Heart right ventricle (tissue), 16 donors: ENCODE measurements at places on chromosomes 4 and X. TPM values are rescaled to one million over a fixed set of nuclear protein-coding genes. Genes with fewer than 3 reads are reported as not detected.

- no peaks in the 10 kb centered on the region for H3K27me3 ChIP-seq
- no peak overlapping the region for H3K27ac ChIP-seq
- H3K36me3 ChIP-seq = no peaks in the 10 kb centered on the region
- DNase-seq = no peak
- H3K4me3 ChIP-seq = no peak overlapping the region
These were observed 176.3 kb downstream of the OPHN1 start for GRCh38 chrX:68256990-68257389.

Gene AR
- total RNA-seq = 33.5 TPM

GRCh38 chrX:24463077-24463476 lies 2.0 kb upstream of the PDK3 start:
- no peaks in the 10 kb centered on the region for H3K4me1 ChIP-seq
- peaks cover 8% of the 10 kb centered on the region for H3K27me3 ChIP-seq
- no peaks in the 10 kb centered on the region for H3K36me3 ChIP-seq
- DNase-seq = no peak
- no peak overlapping the region for H3K27ac ChIP-seq

DNA sequence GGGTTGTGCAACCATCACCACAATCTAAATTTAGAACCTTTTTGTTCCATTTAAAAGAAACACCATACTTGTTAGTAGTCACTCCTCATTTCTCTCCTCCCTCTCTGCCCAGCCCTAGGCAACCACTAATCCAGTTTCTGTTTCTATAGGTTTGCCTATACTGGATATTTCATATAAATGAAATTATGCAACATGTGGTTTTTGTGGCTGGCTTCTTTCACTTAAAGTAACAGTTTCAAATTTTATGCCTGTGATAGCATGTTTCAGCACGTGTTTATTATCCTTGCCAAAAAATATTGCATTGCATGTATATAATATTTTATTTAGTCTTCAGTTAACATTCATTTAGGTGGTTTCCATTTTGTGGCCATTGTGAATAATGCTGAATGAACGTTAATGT lies 437.6 kb downstream of the IL1RAPL1 start:
- H3K27ac ChIP-seq = no peak overlapping the region
- DNase-seq = no peak
- no peak overlapping the region for H3K4me3 ChIP-seq
- no peaks in the 10 kb centered on the region for H3K36me3 ChIP-seq
- no peaks in the 10 kb centered on the region for H3K4me1 ChIP-seq
- no peaks in the 10 kb centered on the region for H3K27me3 ChIP-seq

DNA sequence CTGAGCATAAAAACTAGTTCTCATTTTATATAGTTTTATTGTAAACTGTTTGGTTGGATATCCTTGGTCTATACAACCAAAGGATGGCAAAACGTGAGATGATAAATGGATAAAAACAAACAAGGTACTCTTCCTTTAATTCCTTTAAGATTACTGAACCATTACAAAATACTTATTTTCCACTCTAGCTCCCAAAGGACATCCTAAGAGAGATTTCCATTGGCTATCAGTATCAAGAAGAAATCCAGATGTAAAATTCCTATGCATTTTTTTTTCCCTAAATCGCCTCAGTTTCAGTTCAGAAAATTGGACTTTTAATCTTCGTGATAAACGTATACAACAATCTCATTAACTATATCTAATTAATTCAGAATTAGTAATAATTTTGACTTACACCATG lies 2.3 kb downstream of the FBXL5 start:
- H3K4me1 ChIP-seq = peaks cover 87% of the 10 kb centered on the region
- peak overlapping the region; percentile 99 for H3K27ac ChIP-seq
- H3K4me3 ChIP-seq = peak overlapping the region; percentile 72
- DNase-seq = no peak

GRCh38 chr4:11537846-11538245 lies 109.2 kb upstream of the HS3ST1 start:
- H3K27me3 ChIP-seq = no peaks in the 10 kb centered on the region
- H3K27ac ChIP-seq = no peak overlapping the region
- H3K4me3 ChIP-seq = no peak overlapping the region
- H3K4me1 ChIP-seq = no peaks in the 10 kb centered on the region
- no peak for DNase-seq
- H3K36me3 ChIP-seq = no peaks in the 10 kb centered on the region

Gene UGT2B11
- total RNA-seq = not detected

DNA sequence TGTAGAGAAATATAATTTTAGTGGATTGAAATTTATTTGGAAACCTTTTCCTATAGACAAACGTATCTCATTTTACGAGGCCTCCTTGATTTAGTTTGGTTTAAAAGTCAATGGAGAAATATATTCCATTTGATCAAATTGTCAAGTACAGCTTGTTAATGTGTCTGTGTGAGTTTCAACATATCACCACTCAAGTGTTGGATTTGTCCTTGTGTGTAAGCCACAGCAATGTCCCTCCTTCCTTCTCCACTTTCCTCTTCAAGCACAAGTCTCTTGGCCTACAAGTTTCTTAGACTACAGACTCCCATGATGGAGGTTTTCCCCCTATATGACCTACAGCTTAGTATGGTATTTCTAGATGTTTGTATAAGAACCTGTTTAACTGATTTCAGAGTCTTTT lies 104.7 kb downstream of the SYNPO2 start:
- no peaks in the 10 kb centered on the region for H3K27me3 ChIP-seq
- no peak overlapping the region for H3K4me3 ChIP-seq
- peaks cover 42% of the 10 kb centered on the region for H3K4me1 ChIP-seq
- H3K27ac ChIP-seq = no peak overlapping the region
- H3K36me3 ChIP-seq = no peaks in the 10 kb centered on the region

Gene RNF150
- 106 TPM for total RNA-seq

Gene TCEANC
- 7.2 TPM for total RNA-seq

Gene TCEAL7
- total RNA-seq = 2.3 TPM

Gene MTNR1A
- total RNA-seq = not detected

DNA sequence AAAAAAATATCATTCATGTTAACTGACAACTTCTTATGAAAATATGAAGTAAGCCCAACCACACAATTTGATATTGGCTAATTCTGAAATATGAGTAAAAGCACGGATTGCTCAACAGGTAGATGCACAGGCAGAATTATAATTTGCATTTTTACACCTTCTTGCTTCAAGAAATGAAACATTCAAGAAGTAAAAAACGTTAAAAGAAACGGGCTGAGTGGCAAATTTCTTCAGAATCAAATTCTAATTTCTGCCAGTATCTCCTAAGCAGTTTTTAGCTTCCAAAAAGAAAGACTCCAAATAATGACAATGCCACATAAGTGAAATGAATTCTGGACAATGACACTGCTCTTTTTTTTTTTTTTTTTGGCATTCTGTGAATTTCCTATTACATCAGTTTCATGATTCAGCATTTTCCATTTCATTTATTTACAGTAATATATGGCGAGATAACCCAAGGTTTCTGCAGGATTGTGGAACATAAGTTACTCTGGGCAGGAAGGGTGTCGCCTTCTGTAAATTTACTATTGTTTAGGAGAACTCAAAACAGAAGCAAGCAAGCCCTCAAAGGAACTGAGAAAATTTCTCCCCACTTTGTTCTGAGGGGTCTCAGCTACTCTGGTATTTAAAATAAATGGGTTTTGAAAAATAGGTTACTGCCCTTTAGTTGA lies 1.4 kb downstream of the SEL1L3 start:
- H3K27ac ChIP-seq = peak overlapping the region; percentile 61
- H3K4me3 ChIP-seq = peak overlapping the region; percentile 96
- H3K27me3 ChIP-seq = no peaks in the 10 kb centered on the region
- H3K36me3 ChIP-seq = no peaks in the 10 kb centered on the region
